ENCODE measurements at places on chromosomes 11 and 22.

GRCh38 chr11:86062719-86063118, 6.2 kb downstream of the PICALM start:
- no peak for DNase-seq

DNA sequence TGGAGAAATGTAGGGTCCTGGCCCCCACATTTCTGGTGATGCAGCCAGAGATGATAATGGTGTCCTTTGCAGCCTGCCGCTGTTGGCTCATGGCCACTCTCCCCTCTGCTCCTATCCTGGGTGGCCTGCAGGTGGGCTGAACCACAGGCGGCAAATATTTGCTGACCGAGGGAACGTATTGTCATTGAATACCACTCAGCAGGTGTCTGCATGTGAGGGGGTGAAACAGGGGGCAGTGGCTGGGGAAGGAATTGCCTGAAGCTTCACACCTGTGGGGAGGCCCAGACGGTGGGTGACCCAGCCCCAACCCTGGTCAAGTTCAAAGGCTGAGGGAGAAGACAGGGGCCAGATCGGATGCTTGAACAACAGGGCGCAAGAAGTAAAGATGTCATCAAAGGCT, 73.3 kb upstream of the WNT11 start:
- DNase-seq = no peak

GRCh38 chr22:19852177-19852781, 2.4 kb downstream of the GNB1L start:
- DNase-seq = peak; percentile 39

DNA sequence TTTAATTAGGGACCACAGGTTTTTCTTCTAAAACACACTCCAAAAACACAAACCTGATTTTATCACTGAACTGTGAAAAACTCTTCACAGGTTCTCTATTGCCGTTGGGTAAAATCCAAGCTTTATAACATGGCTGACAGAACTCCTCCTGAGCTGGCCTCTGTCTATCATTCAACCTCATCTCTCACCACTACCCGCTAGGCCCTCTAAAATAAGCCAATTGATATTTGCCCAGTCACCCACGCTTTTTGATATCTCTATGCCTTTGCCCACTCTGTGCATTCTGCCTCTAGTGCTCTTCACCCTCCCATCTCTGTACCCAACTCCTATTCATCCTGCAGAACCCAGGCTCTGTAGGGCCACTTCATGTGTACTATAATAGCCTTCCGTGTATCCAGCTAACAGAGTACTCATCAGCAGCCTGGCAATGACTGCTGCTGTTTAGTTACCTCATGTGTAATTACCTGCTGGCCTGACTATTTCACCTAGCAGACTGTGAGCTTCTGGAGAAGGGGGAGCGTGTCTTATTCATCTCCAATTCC, 1.1 kb upstream of the CNGA4 start:
- no peak for DNase-seq

DNA sequence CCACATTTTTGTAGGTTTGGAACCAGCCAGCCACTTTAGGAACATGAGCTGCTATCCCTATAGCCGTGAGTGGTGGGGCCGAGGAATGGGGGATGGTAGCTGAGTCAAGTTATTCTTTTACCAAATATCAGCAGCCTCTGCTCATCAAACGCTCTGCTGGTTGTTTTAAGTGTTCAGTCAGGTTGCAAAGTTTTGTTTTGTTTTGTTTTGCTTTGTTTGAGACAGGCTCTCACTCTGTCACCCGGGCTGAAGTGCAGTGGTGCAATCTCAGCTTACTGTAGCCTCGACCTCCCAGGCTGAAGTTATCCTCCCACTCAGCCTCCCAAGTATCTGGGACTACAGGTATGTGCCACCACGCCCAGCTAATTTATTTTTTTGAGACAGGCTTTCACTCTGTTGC, 14.4 kb downstream of the CABIN1 start:
- no peak for DNase-seq

DNA sequence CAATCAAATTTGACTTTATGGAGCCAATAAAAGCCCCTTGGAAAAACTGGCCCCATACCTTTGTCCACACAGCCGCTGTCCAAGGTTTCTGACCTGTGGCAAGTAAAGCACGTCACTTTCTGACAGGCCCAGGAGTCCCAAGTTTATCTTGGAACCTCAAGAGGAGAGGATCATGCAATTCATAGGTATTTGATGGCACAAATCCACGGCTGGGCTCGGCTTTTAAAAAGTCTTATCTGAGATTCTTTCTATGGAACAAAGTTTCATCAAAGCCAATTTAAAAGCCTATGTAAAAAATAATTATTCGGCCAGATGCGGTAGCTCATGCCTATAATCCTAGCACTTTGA, 13.6 kb downstream of the TMEM138 start:
- no peak for DNase-seq

DNA sequence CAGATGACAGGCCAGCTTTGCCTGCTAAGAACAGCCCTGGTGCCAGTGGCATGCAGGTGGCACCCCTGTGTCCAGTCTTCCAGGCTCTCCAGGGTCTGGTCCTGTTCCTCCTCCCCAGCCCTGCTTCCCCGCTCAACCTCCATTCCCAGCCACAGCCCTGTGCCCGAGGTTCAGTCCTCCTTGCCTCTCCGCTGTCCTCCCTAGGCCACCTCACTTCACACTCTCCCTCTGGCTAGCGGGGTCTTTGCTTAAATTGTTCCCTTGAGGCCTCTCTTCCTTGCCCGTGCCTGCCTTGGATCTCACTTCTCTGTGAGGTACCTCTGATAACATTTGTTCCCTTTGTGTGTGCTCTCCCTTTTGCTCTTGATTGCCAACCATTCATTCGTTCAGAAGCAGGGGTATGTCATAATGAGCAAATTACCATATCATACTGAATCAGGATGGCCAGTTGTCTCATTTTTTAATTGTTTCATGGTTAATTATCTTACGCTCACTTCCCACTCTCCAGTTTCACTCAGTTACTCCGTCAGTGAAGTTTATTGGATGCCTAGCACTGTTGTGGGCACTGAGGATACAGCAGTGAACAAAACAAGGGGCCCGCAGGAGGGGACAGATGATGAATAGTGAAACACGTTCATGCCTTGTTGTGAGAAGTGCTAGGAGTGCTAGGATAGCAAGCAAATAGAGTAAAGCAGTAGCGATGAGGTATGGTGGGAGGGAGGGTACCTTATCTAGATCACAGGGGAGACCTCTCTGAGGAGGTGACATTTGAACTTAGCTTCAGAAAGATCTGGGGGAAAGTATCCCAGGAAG, 7.4 kb downstream of the BMAL1 start:
- DNase-seq = no peak

GRCh38 chr11:57499983-57500461, 15.5 kb downstream of the SLC43A1 start:
- no peak for DNase-seq

GRCh38 chr11:68914761-68915160, 11.1 kb downstream of the IGHMBP2 start:
- DNase-seq = no peak
